Esophagus mucosa (tissue), 1 donor: ENCODE measurements at places on chromosomes 7 and 10.

DNA sequence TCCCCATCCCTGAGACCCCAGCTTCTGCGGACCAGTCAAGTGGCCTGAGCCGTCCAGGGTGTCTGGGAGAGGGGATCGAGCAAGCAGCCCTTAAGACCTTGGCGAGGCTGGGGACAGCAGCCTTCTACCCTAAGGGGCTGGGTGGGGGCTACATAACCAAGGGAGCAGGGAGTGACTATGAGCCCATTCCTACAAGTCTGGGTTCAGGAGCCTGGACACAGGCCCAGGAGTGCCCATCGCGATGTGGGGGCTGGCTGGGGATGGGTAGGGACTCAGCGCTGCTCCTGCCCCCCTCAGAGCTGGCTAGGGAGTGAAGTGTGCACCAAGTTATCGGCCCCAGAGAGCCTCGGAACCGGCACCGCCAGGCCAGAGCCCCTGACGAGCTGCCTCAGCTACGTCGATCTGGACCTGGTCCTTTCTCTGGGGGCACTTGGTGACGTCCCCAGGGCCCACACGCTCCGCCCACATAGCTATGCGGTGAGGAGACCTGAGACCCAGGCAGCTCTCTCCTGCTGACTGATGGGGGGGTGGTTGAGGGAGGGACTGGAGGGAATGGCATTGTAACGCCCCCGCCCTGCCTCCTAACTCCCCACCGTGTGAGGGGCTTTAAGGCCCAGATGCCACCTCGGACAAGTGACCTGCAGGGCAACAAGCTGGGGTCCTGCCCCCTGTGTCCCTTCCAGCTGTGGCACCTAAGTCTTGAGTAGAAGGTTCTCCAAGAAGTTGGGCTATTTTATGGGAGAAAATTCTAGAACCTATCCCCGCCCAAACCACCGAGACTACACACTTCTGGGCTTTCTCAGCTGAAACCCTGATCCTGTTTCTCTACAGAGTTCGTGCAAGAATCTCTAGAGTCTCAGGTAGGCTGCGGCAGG, 2.5 kb downstream of the SAP25 start:
- ATAC-seq, result no peak

- no peak for ATAC-seq
These were observed 989.0 kb downstream of the GATA3 start for GRCh38 chr10:9043466-9043865.

GRCh38 chr7:12715372-12716133, 28.1 kb downstream of the ARL4A start:
- peak; percentile 94 for ATAC-seq

GRCh38 chr7:16261654-16262053, 159.7 kb downstream of the CRPPA start:
- no peak for ATAC-seq

DNA sequence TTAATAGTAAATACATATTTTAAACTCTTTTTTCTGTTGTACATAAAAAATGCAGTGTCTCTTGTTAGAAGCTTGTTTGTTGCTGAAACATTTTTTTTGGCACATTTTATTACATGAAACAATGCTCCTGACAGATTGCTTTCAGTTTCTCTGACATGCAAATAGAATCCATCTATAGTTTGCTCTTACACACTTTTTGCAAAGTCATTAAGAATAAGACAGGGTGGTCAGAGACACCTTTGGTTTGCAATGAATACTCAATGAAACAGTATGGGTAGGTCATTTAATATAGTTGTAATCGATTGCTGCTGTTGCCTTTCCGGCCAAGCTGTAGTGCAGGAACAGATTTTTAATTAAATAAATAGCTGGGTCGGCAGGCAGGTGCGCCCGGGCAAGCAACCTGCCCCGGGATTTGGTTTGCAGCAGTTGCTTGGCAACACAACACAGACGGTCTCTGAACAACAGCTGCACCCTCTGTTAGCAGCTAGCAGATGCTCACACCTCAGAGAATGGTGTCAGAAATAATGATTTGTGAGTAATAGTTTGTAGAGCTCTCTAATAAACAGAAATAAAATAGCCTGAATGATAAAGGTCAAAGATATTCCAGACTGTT, 115.7 kb upstream of the CACNA2D1 start:
- ATAC-seq, result no peak

- no peak for ATAC-seq
These were observed 236.1 kb upstream of the BMPER start for GRCh38 chr7:33669251-33669670.

GRCh38 chr7:106236065-106236464, 48.7 kb downstream of the NAMPT start:
- ATAC-seq, result no peak
